ENCODE measurements at places on chromosomes 13 and 19.
A peak's percentile ranks its signal among the peaks of the same experiment; 100 is the strongest.

GRCh38 chr19:51097796-51098195, 10.4 kb downstream of the CTU1 start:
- no peak for DNase-seq

- no peak for DNase-seq
These were observed 131.5 kb downstream of the IER2 start for GRCh38 chr19:13281567-13282291.

- no peak for DNase-seq
These were observed 14.0 kb upstream of the TBC1D4 start for GRCh38 chr13:75495938-75496337.

DNA sequence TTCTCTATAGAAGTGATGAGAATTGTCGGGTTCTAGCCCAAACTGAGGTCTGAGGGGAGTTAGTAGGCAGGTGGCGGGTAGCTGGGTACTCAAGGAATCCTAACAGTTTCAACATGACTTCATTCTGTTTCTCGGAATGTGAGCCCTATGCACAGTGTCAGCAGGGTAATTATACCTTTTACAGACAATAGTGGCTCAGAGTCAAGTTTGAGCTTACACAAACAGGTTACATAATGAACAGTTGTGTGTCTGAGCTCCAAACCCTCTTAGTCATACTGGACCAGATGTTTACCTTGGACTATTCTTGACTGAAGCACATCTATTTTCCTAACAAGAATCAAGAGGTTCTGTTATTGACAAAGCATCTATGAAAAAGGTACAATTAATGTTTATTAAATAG, 1066.7 kb upstream of the PCDH20 start:
- peak; percentile 51 for DNase-seq

DNA sequence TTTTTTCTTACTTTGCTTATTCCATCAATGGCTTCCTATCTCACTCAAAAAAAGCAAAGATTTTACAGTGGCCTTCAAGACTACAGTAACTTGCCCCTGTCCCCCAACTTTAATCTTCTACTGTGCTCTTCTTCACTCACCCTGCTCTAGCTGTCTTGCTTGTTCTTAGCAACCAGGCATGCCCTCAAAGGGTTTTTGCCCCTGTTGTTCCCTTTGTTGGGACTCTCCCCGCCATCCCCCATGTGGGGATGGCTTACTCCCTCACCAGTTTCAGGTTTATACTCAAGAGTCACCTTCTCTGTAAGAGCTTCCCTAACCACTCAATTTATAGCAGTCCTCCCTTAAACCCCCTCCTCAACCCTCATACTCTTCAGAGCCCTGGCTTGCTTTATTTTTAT, 5.4 kb downstream of the MTMR6 start:
- DNase-seq: no peak

DNA sequence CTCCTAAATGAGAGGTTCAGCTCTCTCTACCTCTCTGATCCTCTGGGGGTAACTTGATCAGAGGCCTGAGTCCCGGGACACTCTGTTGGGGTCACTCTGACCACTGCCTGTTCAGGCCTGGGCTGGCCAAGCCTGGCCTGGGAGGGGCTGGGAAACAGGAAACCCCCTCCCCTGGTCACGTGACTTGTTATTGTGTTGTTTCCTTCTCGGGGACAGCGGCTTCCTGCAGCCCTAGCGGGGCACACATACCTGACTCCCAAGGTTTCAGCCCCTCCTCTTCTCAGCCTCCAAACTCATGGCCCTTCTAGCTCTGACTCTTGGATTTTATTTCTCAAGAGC, at the start of gene USHBP1:
Gene USHBP1 (minus strand): TSS at position 105 of the 339 bp plus-strand sequence. CDS start 446 bp downstream, outside the sequence.
- no peak for DNase-seq

- no peak for DNase-seq
These were observed 36.4 kb downstream of the CCL25 start for GRCh38 chr19:8088752-8089663.
